NCI-H460 (cell line): ENCODE measurements at places on chromosomes 4 and X. TPM values are rescaled to one million over a fixed set of nuclear protein-coding genes. Genes with fewer than 3 reads are reported as not detected.

GRCh38 chr4:87035881-87036509, 101.2 kb downstream of the AFF1 start:
- no peak for DNase-seq

LEF1 gene
- total RNA-seq, result 0.69 TPM in 2 replicates

LINC00632 gene
- total RNA-seq, result 45.1 and 48.4 TPM in 2 replicates

- no peak for DNase-seq
These were observed 243.4 kb downstream of the SCFD2 start for GRCh38 chr4:53122280-53123116.

GRCh38 chr4:24274381-24274941, 309.9 kb downstream of the DHX15 start:
- no peak for DNase-seq

UBE2D3 gene
- total RNA-seq, result 521 and 567 TPM in 2 replicates

- no peak for DNase-seq
These were observed 97.0 kb downstream of the SOWAHB start for GRCh38 chr4:76800902-76801301.
